Activated T-cell treated with anti-CD3 and anti-CD28 coated beads, Interleukin-2, amount 50 U/mL, for 24 hours (primary cell): ENCODE measurements at places on chromosomes 7 and 10.

DNA sequence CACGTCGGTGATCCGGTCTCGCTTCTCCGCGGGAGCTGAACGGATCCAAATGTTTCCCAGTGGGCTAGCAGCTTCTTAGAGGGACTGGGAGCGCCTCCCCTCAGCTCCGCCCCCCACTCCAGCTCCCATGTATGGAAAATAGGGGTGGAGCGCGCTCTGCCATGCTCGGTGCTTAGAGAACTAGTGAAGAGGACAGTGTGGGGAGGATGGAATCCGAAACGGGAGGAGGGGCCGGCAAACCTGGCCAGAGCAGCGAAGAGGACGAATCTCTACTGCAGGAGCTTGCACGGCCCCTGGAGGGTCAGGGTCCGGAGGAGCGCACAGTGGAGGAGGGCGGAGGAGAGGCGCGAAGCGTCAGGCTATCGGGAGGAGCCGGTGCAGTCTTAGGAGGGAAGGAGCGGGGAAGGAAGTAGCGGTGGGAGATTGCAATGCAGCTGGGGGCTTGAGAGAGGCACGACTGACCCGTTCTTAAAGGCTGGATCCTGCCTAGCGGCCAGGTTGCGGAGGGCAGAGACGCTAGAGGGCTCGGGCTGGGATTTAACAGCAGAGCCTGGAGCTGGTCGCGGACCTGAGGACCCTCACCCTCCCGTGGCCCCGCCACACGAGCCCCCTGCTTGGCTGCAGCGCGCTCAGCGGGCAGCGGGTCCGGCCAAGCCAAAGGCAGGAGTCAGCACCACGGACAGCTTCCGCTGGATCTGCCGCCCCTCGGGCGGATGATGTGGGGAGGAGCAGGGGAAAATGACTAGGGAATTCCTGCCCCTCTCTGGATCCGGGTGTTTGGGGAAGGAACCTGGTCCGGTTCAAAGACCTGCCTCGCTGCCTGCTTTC lies at the start of gene PRLHR:
Gene PRLHR, minus strand, starts transcription at position 51 of the 828 bp plus-strand sequence. CDS start 404 bp downstream, outside the sequence.
- peak; percentile 32 for DNase-seq

- no peak for DNase-seq
Observed at GRCh38 chr7:112596260-112596659, 115.5 kb downstream of the LSMEM1 start.

GRCh38 chr10:113041324-113041723 lies 91.3 kb downstream of the TCF7L2 start:
- no peak for DNase-seq

DNA sequence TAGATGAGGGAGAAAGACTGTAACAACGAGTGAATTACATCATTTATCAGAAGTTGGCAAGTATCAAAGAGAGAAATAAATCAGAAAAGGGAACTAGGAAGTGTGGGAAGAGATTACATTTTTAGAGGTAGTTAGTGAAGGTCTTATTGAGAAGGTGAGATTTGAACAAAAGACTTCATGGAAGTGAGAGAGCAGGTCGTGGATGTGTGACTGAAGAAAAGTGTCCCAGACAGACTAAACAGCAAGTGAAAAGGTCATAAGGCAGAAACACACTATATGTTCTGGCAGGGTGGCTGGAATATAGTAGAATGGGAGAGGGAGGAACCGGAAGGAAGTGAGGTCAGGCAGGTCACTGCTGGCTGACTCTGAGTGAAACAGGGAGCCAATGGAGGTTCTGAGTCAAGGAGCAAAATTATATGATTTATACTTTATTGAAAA lies 35.7 kb upstream of the RHOBTB1 start:
- DNase-seq = no peak

DNA sequence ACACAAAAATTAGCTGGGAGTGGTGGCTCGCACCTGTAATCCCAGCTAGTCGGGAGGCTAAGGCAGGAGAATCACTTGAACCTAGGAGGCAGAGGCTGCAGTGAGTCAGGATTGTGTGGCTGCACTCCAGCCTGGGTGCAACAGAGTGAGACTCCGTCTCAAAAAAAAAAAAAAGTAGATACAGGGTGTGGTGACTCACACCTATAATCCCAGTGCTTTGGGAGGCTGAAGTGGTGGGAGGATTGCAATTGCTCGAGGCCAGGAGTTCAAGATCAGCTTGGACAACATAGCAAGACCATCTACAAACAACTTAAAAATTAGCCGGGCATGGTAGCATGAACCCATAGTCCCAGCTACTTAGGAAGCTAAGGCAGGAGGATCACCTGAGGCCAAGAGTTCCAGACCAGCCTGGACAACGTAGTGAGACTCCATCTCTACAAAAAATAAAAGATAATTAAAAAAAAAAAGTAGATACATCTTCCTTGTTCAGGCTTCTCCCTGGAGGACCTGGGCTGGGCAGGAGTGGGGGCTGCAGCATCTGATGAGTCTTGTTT lies 2.0 kb downstream of the MOSPD3 start:
- DNase-seq = no peak
